ENCODE measurements at places on chromosomes 1 and 21.

DNA sequence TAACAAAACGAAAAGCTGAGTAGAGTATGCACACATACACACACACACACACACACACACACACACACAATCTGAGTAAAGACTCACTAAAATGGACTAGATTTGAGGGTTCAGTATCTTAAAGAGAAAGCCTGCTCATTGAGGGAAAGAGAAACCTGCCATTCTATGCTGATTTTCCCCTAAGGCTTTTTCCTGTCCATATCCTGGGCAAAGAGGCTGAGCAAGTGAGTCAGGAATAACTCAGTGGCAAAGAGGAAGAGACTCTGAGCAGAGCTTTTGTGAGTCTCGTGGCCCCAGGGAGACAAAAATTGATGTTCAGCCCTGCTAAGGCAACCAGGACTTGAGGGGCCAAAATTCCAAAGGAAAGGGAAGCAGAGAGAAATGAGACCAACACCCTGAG is 37.3 kb upstream of the RUNX1 start:
- no peak for DNase-seq

- no peak for DNase-seq
These were observed 22.7 kb upstream of the DONSON start for GRCh38 chr21:33611006-33611744.

GRCh38 chr1:53771648-53772047 is 32.7 kb upstream of the GLIS1 start:
- no peak for DNase-seq

- no peak for DNase-seq
These were observed 2.1 kb downstream of the HJV start for GRCh38 chr1:146019231-146020057.

DNA sequence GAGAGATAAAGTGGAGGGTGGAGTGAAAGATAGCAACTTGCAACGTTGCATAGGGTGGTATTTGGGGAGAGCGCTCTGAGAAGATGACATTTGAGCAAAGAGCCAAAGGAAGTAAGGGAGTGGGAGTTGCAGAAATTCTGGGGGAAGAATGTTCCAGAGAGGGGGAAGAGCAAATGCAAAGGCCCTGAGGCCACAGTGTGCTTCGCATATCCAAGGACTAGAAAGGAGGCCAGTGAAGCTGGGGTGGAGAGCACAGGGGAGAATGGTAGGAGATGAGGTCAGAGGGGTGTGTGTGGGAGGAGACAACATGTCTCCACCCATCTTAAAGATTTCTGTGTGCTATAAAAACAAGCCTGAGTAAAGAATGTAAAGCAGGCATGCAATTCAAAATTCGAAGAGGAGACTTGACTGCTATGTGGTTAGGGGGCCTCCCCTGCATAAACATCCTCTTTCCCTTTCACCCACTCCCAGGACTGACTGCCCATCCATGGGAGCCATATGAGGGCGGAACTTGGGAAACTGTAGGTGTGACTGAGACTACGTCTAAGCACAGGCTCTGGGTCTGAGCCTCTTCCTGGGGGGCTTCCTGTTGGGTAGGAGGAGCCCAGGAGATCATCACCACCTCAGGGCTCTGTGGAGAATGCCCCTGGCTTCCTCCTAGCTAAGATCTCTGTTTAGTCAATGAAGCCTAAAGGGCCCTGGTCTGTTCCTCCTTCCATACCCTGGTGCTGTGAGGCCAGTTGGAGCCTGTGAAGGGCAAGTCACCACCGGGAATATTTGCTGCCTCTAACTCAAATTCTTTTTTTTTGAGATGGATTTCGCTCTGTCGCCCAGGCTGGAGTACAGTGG is 2.9 kb upstream of the CLIC4 start:
- no peak for DNase-seq

GRCh38 chr1:55143684-55144083 is 71.5 kb downstream of the USP24 start:
- no peak for DNase-seq

DNA sequence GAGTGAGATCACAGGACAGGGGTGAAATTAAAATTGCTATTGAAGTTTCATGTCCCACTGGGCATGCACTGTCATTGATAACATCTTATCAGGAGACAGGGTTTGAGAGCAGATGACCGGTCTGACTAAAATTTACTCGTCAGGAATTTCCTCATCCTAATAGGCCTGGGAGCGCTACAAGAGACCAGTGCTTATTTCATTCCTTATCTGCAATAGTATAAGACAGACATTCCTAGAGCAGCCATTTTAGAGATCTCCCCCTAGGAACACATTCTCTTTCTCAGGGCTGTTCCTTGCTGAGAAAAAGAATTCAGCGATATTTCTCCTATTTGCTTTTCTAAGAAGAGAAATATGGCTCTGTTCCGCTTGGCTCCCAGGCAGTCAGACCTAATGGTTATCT is 181.4 kb upstream of the ETV3 start:
- DNase-seq, result no peak

DNA sequence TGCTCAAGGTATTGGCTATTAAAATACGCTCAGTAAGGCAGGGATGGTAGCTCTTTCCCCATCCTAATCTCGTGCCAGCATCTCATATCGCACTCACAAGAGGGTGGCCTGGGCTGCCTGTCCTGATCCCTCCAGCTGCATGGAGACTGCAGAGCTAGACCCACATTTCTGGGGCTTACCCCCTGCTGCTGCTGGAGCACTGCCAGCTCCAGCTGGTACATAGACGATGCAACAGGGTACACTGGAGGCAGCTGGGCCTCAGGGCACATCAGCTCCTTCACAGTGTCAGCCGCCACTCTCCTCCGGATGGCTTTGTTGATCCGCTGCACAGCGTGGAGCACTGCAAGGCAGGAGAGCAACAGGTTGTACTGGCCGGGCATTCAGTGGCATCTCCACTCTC is 16.0 kb downstream of the IQGAP3 start:
- no peak for DNase-seq

- DNase-seq, result no peak
These were observed 126.2 kb upstream of the SMYD2 start for GRCh38 chr1:214154596-214155292.

- DNase-seq, result no peak
These were observed 10.9 kb downstream of the CFAP107 start for GRCh38 chr1:12756768-12757413.

All from activated gamma-delta T cell treated with Interleukin-2 at 50 U/mL for 16 hours (primary cell).